ENCODE measurements at places on chromosomes 2 and 18. TPM values are rescaled to one million over a fixed set of nuclear protein-coding genes. Genes with fewer than 3 reads are reported as not detected.

ESPNL gene
- 2.4 TPM for total RNA-seq

UGT1A10 gene
- total RNA-seq = 0.41 TPM

AQP12A gene
- total RNA-seq = not detected

NPAS2 gene
- 5.4 TPM for total RNA-seq

MPP4 gene
- total RNA-seq = 4.0 TPM

STK39 gene
- 8.2 TPM for total RNA-seq

NT5C1B gene
- total RNA-seq = not detected

COLEC12 gene
- total RNA-seq = 109 TPM

CD8B gene
- not detected for total RNA-seq

IL36G gene
- not detected for total RNA-seq

RAMP1 gene
- total RNA-seq = 3.1 TPM

MAPK4 gene
- not detected for total RNA-seq
